Testis (tissue), 5 donors: ENCODE measurements at places on chromosomes 6 and 20.

DNA sequence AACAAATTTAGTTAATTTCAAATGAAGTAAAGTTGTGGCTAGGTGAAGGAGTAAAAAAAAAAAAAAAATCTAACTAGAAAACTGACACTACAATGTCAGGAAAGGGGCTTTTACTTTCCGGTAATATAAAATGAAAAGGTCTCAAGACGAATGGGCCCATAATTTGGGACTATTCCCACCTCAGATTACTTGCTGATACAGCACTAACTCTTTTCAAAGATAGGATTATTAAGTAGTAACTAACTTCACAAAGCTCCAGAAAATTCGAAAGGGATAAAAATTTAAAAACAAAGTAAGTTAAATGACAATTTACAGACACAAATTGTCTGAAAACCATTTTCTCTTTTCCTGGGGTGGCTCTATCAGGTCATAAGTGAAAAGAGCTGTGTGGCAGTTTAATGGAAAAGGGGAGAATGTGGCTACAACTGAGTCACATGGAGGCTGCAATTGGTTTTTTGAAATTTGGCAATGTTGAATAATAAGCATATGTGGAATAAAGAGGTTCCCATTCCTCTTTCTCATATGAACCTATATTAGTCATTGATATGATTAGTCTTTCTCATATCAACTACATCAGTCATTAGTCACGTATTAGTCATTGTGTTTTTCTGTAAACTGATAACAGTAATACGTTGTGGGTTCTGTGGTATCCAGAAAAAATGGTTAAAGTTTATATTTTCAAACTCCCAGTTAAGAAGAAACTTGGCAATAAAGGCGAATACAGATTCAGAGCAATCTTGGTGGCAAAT is 78.0 kb downstream of the RWDD2A start:
- no peak for DNase-seq

- no peak for DNase-seq
These were observed 6.6 kb downstream of the CITED2 start for GRCh38 chr6:139367810-139368351.

DNA sequence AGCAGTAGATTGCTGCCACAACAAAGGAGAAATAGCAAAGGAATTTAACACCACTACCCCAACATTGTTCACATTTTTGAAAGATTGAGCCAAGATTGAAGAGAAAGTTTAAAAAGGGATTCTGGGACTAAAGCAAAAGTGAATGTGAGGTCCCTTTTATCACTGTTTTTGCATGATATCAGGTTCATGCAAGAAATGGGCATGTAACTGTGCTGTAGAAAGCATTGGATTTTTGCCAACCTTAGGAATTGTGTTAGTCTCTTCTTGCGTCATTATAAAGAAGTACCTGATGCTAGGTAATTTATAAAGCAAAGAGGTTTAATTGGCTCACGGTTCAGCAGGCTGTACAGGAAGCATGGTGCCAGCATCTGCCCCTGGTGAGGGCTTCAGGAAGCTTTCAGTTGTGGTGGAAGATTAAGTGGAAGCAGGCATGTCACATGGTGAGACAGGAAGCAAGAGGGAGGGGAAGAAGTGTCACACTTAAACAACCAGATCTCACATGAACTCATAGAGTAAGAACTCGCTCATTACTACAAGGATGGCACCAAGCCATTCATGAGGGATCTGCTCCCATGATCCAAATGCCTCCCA is 4.6 kb upstream of the GJB7 start:
- no peak for DNase-seq

- DNase-seq: no peak
These were observed 69.5 kb upstream of the FABP7 start for GRCh38 chr6:122709922-122710512.

DNA sequence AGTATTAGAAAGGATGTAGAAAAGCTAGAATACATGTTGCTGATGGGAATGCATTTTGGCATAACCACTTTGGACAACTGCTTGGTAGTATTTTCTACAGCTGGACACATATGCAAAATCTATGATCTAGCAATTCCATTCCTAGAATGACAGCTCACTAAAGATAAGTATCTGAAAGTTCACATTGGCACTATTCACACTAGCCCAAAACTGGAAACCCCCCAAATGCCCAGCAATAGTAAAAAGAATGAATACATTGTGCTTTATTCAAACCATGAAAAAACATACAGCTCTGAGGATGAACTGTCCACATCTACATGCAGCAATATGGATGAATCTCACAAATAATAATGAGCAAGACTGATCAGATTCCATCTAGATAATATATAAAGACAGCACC is 79.0 kb downstream of the PPP1R3G start:
- no peak for DNase-seq
